ENCODE measurements at places on chromosomes 1 and 21. TPM values are rescaled to one million over a fixed set of nuclear protein-coding genes. Genes with fewer than 3 reads are reported as not detected.

The LCE1B gene
- not detected for polyA plus RNA-seq

The MX2 gene
- 6.1 TPM for polyA plus RNA-seq

The AKR7A2 gene
- polyA plus RNA-seq, result 18.2 TPM

The TUFT1 gene
- 5.6 TPM for polyA plus RNA-seq

The AIM2 gene
- 1.5 TPM for polyA plus RNA-seq

The PRAMEF9 gene
- not detected for polyA plus RNA-seq

The ALG14 gene
- polyA plus RNA-seq, result 4.1 TPM

The SDE2 gene
- 11.3 TPM for polyA plus RNA-seq

The DIO1 gene
- not detected for polyA plus RNA-seq

All from GM23338 (cell line).